ENCODE measurements at places on chromosomes 13 and 19. TPM values are rescaled to one million over a fixed set of nuclear protein-coding genes. Genes with fewer than 3 reads are reported as not detected.

DNA sequence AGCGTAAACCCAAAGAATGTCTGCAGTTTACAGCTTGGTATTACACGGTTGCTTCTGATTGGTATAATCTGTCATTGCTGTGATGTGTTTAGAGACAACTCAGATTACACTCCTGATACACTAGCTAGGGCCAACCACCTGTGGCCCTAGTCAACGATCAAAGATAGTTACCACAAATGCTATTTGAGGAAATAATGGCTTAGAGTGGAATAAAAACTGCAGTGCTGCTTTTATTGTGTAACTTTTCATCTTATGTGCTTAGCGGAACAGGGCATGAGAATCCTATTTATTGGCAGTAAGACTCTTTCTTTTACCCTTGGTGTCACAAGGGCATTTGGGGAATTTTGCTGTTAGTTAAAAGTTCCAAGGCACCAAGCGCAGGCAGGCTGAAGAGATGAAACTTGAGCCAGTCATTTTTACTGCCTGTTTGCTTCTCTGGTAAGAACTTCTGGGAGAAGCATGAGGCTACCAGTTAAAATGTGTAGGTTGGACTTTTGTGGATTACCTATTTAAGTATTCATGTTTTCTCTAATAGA lies 363.3 kb downstream of the KCNRG start:
- H3K27me3 ChIP-seq, result peaks cover 41% of the 10 kb centered on the region
- no peak for DNase-seq
- H3K27ac ChIP-seq, result no peak overlapping the region
- no peak overlapping the region for H3K4me3 ChIP-seq
- H3K4me1 ChIP-seq, result peaks cover 4% of the 10 kb centered on the region
- H3K36me3 ChIP-seq, result peaks cover 8% of the 10 kb centered on the region

DNA sequence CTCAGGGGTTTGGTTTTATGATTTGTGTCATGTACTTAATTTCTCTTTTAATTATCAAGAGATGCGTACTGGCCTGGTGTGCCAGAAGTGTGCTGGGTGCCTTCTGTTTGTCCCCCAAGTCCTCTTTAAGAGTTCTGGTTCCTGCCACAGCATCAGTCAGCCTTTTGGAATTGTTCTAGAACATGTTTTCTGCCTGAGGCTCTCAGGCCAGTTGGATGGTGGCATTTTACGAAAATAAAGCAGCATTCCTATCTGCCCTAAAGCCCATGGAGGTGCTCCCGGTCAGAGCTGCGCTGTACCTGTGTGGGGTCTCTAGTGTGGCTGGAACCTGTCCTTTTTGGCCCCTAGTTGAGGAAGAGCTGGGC lies 54.1 kb downstream of the TSSK6 start:
- H3K4me1 ChIP-seq, result peaks cover 81% of the 10 kb centered on the region
- peaks cover 33% of the 10 kb centered on the region for H3K36me3 ChIP-seq
- no peaks in the 10 kb centered on the region for H3K27me3 ChIP-seq
- no peak for DNase-seq
- H3K27ac ChIP-seq, result peak overlapping the region; percentile 99

GRCh38 chr13:77316430-77316829 lies 10.5 kb downstream of the MYCBP2 start:
- no peak for DNase-seq
- peaks cover 13% of the 10 kb centered on the region for H3K36me3 ChIP-seq
- H3K27me3 ChIP-seq, result no peaks in the 10 kb centered on the region
- H3K27ac ChIP-seq, result no peak overlapping the region
- H3K4me1 ChIP-seq, result peaks cover 71% of the 10 kb centered on the region
- H3K4me3 ChIP-seq, result no peak overlapping the region

GRCh38 chr19:45175515-45176345 lies 2.3 kb downstream of the TRAPPC6A start:
- peaks cover 7% of the 10 kb centered on the region for H3K36me3 ChIP-seq
- H3K4me3 ChIP-seq, result peak overlapping the region; percentile 3
- H3K27me3 ChIP-seq, result no peaks in the 10 kb centered on the region
- DNase-seq, result no peak
- H3K4me1 ChIP-seq, result peaks cover 56% of the 10 kb centered on the region

DNA sequence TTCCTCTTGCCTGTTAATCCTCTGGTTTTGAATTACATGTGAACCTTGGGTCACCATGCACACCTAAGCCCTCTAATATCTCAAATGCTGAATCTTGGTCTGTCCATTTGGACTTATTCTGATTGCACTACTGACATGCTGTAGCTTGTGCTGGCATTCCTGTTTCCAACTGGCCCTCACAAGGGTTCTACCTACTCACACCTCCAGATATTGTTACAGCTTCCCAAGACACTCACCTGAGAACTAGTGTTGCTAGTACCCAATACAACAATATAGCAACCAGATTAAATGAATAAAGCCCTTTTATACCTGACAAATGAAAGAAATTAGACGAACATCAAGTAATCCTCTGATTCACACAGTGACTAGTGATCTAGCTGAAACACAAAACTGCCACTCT lies 16.6 kb downstream of the TEX30 start:
- no peaks in the 10 kb centered on the region for H3K4me1 ChIP-seq
- H3K36me3 ChIP-seq, result no peaks in the 10 kb centered on the region
- DNase-seq, result no peak

GRCh38 chr13:44031555-44031954 lies 151.9 kb downstream of the LACC1 start:
- DNase-seq, result no peak
- H3K27me3 ChIP-seq, result peaks cover 10% of the 10 kb centered on the region
- no peaks in the 10 kb centered on the region for H3K36me3 ChIP-seq
- H3K4me1 ChIP-seq, result no peaks in the 10 kb centered on the region
- H3K27ac ChIP-seq, result no peak overlapping the region

DNA sequence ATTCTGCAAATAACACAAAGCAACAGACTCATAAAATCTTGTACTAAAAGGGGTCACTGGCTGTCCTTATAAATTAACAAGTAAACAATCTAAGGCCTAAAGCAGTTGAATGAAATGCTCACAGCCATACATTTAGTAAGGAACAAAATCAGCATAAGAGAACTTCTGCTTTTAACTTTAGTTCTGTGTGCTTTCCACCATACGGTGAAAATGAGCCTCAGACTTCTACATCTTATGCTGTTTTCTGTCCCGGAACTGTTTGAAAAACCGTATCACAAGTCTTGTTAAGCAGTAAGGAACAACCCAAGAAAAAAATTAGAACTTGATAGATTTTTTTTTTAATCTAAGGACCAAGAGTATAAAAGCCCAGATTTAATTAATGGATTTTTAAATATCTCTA lies 549.1 kb upstream of the MIR17HG start:
- H3K36me3 ChIP-seq, result no peaks in the 10 kb centered on the region
- no peaks in the 10 kb centered on the region for H3K4me1 ChIP-seq
- no peaks in the 10 kb centered on the region for H3K27me3 ChIP-seq
- no peak overlapping the region for H3K27ac ChIP-seq
- no peak overlapping the region for H3K4me3 ChIP-seq
- DNase-seq, result no peak

DNA sequence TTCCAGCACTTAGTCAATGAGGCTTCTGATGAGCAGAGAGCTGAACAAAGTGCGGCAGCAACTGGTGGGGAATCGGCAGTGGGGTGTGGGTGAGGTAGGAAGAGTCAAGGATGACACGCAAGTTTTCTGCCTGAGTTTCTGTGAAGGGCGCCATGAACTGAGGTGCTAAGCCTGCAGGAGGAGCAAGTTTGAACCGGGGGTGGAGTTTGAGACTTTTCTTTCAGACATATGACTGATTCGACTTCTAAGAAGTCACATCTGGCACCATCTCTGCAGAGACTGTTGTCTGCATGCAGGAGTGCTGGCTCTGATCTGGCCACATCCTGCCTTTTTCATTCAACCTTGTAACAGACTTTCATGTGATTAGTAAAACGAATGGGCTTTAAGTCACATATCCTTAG lies 14.8 kb upstream of the GPI start:
- H3K27me3 ChIP-seq, result no peaks in the 10 kb centered on the region
- H3K36me3 ChIP-seq, result peaks cover 25% of the 10 kb centered on the region
- peak; percentile 91 for DNase-seq
- H3K4me3 ChIP-seq, result peak overlapping the region; percentile 3

DNA sequence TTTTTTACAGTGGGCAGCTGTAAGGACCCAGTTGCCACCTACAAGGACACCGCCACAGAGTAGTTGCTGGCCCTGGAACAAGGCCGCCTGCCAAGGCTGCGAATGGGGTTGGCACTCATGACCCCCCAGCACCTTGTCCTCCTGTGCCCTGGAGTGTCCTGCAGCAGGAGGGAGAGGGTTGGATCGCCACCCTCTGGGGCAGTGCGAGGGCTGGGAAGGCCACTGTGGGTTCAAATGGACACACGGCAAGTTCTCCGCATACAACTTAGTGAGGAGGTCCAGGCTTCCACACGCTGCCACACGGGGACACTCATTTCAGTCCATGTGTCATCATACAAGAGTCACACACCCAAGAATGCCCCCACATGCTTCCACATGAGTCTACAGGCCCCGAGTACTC lies 978 bp downstream of the KLK8 start:
- no peak overlapping the region for H3K27ac ChIP-seq
- peaks cover 2% of the 10 kb centered on the region for H3K27me3 ChIP-seq
- no peak for DNase-seq

DNA sequence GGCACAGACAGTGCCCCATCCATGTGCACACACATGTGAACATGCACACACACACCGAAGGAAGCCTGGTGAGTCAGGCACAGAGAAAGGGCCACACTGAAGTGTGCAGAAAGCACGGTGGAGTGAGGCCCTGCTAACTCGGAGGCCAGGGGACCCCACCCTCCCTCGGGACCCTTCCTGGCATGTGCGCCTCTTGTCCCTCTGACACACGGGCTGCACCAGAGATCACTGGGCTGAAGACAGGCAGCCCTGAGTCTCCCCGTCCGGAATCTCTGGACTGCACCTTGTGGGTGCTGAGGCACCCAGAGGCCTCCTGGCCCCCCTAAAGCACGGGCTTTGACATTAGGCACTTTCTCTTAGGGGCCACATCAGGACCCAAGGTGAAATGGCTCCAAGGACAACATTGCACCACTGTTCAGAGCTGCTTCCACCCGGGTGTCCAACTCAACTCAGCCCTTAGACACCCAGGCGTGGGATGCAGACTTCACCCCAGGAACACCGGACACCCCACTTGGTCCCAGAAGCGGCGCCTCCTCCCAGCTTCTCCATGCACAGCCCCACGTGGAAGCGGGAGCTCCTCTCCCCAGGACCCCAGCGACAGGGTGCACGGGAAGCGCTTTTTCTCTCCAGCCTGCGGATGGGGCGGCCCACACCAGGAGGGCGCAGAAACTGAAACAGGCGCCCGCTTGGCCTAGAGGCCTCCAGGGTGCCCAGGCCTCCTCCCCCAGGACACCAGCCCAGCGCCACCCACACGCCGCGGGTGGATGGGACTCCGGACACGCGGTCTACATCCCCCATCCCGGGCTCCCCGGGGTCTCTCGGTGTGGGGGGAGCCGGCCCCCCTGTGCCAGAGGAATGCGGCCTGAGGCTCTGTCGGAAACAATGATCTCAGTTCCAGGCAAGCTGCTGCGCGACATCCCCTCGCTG lies 90.2 kb downstream of the SPACA7 start:
- H3K4me3 ChIP-seq, result no peak overlapping the region
- H3K36me3 ChIP-seq, result no peaks in the 10 kb centered on the region
- H3K4me1 ChIP-seq, result no peaks in the 10 kb centered on the region
- H3K27me3 ChIP-seq, result peaks cover 5% of the 10 kb centered on the region

GRCh38 chr13:79973533-79973963 lies 367.4 kb downstream of the SPRY2 start:
- DNase-seq, result no peak
- no peaks in the 10 kb centered on the region for H3K27me3 ChIP-seq
- no peaks in the 10 kb centered on the region for H3K4me1 ChIP-seq
- no peak overlapping the region for H3K27ac ChIP-seq

DNA sequence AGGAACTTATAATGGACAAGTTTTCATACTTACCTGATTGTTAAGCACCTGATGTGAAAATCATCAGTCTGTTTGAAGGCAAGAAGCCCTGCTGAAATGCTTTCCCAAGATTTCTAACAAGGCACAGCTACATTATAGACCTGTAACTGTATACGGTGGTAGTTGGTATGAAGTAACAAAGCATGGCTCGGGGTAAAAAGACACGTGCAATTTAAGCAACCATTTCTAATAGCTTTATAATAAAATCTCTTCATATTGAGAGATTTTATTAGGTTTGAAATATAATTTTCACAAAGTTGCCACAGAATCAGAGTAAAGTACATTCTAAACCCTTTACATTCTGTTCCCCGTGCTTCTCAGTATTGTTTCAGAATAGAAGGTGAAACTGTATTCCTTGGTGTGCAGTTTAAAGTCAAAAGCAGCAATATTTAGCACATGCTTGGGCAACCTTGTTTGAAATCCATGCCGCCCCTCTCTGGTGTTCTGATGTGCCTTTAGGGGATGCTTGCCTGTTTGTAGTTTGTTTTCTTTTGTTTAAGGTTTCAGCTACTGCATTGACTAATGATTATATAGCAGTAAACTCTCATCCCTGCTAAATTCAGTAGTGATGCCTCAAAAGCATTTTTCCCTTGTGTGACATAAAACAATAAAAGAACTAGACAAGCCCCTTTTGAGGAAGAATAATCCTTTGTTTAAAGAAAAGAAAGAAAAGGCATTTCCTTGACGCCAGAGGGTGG lies 125.2 kb upstream of the OBI1 start:
- peaks cover 1% of the 10 kb centered on the region for H3K4me1 ChIP-seq
- peaks cover 23% of the 10 kb centered on the region for H3K27me3 ChIP-seq
- H3K36me3 ChIP-seq, result no peaks in the 10 kb centered on the region
- DNase-seq, result no peak

GRCh38 chr13:41018602-41018948 lies 541 bp downstream of the ELF1 start:
- H3K27ac ChIP-seq, result peak overlapping the region; percentile 97
- DNase-seq, result no peak
- peaks cover 47% of the 10 kb centered on the region for H3K4me1 ChIP-seq
- peaks cover 25% of the 10 kb centered on the region for H3K36me3 ChIP-seq

DNA sequence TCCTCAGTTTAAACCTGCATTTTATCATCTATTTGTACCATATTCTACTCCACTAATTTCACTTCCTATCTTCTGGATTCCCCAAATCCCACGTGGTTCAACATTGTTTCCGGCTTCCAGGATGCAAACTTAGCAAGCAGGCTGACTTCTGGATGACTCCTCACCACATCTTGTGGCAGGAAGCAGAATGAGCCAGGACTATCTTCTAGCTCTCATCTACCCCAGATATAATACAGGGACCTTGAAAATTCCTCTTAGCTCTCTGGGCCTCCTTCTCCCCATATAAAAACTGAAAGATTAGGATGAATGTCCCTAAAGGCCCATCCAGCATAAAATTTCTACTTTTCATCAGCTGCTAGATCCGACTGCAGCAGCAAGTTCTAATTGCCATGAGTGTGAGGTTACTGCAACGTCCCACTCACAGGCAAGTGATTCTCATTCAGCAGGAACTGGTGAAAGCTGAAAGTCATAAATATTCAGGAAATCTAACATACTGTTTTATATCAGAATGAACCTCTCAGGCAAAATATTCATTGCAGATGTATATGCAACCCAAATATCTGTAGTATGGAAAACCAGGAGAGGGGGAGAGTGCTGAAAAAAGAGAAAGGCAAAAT lies 93.4 kb downstream of the KCTD12 start:
- H3K27me3 ChIP-seq, result peaks cover 5% of the 10 kb centered on the region
- no peak for DNase-seq
- H3K4me1 ChIP-seq, result no peaks in the 10 kb centered on the region
- H3K27ac ChIP-seq, result no peak overlapping the region

- H3K27me3 ChIP-seq, result peaks cover 39% of the 10 kb centered on the region
- DNase-seq, result no peak
- H3K4me1 ChIP-seq, result no peaks in the 10 kb centered on the region
Observed at GRCh38 chr19:33621811-33622504, at the start of gene CHST8. Gene CHST8, plus strand, starts transcription at chr19:33621953. Its CDS starts 67,309 bp downstream, at chr19:33689262.

The ZNF563 gene
- total RNA-seq, result 3.8 TPM

The LRFN3 gene
- 13.5 TPM for total RNA-seq

The GFY gene
- total RNA-seq, result not detected

The KLF16 gene
- 24.0 TPM for total RNA-seq

The MBD3L3 gene
- total RNA-seq, result not detected

The FLT1 gene
- total RNA-seq, result 0.32 TPM

The KIR2DL3 gene
- total RNA-seq, result not detected

Data from activated CD4-positive, alpha-beta T cell treated with anti-CD3 and anti-CD28 coated beads, Interleukin-2, amount 10 ng/mL, durations not matched to agents 7 days and 5 days (primary cell).